Lower leg skin (tissue), 4 donors: ENCODE measurements at places on chromosomes 12 and 14.

- DNase-seq: no peak
Observed at GRCh38 chr12:105944628-105945027, 194.1 kb downstream of the NUAK1 start.

- no peak for DNase-seq
Observed at GRCh38 chr12:62898526-62898925, 36.4 kb downstream of the PPM1H start.

DNA sequence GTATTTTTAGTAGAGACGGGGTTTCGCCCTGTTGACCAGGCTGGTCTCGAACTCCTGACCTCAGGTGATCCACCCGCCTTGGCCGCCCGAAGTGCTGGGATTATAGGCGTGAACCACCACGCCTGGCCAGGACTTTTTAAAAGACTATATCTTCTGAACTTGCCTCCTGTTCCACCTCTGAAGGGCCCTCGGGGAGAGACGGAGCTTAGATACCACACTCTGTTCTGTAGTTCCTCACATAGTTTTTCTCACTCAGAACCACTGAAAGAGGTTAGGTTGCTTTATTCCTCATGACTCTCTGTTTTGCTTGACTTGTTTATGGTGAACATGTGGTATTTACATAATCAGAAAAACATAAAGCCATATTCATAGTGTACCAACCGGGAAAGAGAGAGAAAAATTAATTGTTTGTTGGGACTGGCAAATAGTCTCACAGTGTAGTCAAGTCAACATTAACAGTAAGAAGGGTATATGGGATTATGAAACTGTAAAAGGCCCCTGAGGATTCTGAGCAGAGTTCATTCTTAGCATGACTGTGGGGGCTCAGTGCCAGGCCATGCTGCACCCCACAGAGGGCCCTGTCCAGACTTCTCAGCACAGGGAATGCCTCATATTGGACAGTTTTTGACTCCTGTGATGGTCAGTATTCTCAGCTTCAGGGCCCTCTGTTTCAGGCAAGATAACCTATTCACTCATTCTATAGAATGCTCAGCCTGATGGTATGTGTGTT, 342.3 kb downstream of the ZFP36L1 start:
- DNase-seq: no peak

DNA sequence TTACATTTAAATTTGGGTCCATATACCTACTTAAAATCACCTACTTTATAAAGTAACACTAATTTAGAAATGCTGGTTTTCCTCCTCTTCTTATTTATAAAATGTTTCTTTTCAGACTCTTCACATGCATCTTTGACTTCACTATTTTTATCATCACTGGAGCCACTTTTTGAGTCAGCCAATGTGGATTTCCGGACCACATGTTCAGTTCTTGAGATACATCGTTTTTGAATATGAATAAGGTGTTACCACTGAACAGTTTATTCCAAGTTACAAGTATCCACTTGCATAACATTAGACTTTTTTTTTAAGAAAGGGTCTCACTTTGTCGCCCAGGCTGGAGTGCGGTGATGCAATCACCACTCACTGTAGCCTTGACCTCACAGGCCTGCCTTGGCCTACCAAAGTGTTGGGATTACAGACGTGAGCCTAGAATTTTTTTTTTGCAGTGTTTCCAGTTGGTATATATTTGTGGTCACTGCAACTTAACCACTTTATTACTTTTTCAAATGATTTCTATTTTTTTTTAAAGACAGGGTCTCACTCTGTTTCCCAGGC, 5.7 kb downstream of the FNTB start:
- DNase-seq: no peak

DNA sequence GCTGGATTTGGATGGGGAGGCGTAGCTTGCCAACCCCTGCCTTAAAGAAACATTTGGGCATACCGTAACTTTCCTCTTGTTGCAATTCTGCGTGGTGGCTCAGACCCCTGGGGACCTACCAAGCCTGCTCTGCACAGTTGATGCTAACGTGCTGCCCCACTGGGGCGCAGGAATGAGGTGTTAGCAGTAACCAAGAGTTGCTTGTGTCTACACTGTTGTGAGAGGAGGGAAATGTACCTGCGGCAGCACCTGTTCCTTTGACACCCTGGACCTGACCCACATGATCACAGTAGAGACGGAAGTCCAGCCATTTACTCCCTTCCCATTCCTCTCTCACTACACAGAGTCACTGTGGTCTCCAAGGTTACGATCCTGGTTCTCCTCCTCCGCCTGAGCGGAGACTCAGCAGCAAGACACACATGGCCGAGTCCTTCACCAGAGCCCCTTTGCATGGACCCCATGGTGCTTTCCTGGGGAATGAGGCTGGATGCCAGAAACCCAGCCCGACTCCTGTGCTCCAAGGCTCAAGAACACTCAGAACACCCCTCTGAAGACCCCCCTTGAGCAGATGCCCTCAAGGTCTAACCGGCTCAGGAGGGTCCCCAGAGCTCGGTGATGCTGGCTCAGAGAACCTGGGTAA, 84.8 kb downstream of the FBXL14 start:
- DNase-seq: peak; percentile 66
